ENCODE measurements at places on chromosomes 1 and 21.
A peak's percentile ranks its signal among the peaks of the same experiment; 100 is the strongest.

GRCh38 chr21:31480228-31480627 lies 136.2 kb upstream of the TIAM1 start:
- DNase-seq = no peak

- DNase-seq = peak; percentile 15
Measured at GRCh38 chr1:187051618-187052232, 223.0 kb downstream of the PLA2G4A start.

DNA sequence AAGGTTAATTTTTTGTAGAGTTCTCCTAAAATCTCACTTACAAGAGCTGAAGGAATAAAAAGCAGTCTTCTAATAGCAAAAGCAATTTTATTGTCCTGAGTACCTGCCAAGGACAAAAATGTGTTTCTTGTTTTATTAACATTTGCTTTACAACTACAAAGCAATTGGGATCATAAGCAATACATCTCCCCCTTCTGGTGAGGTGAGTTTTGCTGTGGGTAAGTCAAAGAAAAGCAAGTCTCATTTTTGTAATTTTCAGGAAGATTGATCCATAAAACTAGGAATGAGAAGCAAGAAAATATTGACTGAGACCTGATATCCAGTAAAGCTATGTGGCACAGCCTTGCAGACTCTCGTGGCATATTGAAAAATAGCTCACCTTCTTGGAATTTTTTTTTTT lies 2162.7 kb downstream of the NCAM2 start:
- no peak for DNase-seq

DNA sequence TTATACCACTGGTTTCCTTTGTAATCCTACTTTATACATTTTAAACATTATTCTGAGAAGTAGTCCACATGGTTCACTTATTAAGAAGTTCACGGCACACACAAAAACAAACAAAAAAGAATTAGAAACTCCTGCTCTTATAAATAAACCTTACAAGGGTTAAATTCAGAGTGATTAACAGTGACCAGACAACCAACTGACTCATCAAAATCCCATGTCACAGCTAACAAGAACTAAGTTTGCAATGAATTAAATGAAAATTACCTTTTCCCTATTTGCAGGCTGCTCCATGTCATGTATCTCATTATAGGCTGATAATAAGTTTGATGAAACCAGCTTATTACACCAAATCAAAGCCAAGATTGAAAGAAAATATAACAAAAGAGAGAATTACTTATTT lies 77.5 kb downstream of the PUM1 start:
- no peak for DNase-seq

GRCh38 chr1:156815307-156815826 lies 1.3 kb downstream of the SH2D2A start:
- DNase-seq = no peak

GRCh38 chr1:7581754-7582459 lies 189.2 kb upstream of the VAMP3 start:
- DNase-seq = no peak

DNA sequence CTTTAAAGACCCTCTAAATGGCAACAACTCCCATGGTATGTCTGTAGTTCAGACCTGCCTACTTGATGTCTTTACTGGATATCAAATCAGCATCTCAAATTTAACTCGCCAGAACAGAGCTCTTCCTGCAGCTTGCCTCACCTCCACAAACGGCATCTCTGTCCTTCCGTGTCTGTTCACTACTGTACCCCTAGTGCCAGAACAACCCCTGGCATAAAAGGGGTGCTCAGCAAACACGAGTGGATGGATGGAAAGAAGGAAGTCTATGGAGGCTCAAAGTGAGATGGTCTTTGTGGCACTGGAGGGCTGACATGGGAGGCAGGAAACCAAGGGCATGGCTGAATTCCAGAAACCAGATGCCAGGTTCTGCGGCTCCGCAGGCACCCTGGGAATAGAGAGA lies 22.7 kb downstream of the MRPL37 start:
- no peak for DNase-seq

GRCh38 chr1:28966617-28967016 lies 52.2 kb downstream of the EPB41 start:
- DNase-seq = no peak

DNA sequence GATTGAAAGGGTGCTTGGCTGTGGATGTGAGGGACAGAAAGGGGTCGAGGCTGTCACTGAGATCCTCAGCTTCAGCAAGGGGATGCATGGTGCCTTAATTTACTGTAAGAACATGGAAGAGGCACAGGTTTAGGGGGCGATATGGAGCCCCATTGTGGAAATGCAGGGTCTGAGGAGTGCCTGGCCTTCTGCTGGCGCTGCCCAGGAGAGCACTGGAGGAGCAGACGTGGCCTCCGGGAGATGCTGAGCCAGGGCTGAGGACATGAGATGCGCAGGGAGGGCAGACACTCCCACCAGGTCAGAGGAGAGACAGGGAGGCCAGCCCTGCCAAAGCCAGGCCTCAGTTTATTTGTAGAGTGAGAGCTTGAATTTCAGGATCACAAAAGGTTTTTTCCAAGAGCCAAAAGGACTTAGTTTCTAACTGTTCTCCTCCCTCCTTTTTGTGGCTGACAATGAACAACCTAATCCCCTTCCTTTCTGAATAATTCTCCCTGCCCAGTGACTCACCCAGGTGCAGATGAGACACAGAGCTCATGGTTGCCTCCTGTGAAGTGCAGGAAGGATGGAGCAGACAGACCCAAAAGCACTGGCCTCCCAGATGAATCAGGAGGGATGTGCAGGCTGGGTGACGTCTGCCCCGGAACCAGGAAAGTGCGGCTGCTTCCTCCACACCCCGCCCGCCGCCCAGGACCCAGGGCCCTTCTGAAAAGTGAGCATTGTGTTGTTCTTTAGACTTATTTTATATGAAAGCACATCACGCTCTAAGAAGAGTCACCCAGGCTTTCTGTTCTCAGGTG lies 73.0 kb upstream of the TMPRSS2 start:
- DNase-seq = no peak

DNA sequence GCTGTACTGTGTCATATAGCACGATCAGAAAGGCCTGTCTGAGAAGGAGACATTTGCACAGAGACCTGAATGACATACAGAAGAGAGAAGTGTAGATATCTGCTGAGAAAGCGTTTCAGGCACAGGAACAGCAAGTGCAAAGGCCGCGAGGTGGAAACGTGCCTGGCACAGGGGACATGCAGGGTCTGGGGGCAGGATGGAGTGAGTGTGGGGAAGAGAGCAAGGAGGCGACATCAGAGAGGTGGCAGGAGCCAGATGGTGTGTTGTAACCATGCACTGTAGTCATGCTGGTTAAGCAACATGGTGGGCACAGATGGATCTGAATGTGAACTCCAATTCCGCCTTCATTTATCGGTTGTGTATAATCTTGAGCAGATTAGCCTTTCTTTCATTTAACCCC lies 13.0 kb downstream of the KRTCAP2 start:
- no peak for DNase-seq

- DNase-seq = no peak
Measured at GRCh38 chr1:116972674-116973030, 28.9 kb upstream of the CD101 start.

DNA sequence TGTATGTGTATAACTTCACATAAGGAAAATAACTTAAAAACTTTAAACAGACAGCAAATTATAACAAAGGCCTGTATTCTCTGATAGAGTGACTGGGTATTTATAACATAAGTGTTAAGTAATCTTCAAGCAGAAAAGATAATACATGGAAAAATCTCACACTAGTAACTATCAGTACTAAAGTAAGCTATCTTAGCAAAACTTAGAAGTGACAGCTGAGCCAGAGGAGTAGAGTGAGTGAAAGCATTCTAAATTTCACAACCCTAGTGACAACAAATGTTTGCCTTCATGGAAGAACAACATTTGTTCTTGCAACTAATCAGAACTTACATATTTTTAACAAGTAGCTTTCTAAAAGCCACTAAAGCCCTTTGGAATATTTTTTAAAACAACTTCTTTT lies 74.5 kb upstream of the B3GALT2 start:
- DNase-seq = no peak

DNA sequence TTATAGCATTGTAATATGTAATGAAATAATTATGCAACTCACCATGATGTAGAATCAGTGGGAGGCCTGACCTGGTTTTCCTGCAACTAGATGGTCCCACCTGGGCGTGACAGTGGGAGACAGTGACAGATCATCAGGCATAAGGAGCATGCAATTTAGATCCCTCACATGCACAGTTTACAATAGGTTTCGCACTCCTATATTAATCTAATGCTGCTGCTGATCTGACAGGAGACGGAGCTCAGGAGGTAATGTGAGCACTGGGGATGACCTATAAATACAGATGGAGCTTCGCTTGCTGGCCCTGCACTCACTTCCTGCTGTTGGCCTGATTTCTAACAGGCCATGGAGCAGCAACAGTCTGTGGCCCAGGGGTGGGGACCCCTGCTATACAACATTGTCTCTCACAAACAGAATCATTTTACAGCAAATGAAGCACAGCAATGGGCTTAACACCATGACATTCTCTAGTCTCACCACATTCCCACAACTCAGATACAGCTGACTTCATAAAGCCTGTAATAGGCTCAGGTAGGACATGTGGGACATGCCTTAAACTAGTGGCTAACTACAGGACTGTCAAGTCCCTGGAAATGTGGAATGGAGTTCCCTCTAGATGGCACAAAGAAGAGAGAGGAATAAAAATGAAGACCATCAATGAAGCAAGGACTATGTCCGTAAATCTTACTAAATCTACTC lies 40.7 kb upstream of the SLC5A9 start:
- no peak for DNase-seq

- no peak for DNase-seq
Measured at GRCh38 chr1:63772876-63773275, 941 bp upstream of the ROR1 start.

GRCh38 chr1:101410048-101410878 lies 173.4 kb downstream of the S1PR1 start:
- no peak for DNase-seq

DNA sequence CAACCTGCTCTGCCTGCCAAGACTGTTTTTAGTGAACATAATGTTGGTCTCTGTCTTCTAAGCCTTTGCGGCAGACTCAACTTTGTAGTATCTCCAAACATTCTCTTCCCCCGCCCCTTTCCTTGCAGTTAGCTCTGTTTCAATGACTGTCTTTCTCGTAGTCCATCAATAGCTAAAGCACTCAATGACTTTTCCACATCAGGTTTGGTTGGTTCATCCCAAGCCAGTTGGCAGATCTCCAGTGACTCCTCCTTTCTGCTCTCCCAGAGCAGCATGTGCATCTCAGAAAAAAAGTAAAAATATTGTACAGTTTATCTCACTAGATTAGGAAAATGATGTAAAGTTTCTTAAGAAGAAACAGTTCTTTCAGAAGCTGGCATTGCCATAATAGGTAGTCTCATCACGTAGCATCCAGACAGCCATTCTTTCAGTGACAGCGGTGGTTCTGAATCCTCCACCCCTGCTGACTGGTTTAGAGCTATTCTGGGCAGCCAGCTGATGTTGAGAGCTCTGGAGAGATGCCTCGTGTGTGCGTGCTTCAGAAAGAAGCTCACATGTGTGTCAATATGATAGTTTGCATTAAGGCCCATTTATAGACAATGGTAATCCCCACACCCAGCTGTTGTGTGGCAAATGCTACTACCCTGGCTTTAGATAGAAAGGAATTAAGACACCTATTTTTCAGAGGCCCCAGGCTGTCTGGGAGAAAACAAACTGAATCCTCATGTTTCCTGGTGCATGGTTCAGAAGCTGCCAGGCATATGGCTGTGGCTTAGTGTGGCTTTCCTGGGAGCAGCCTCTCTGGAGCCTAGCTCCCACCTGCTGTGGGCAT lies 53.2 kb downstream of the CNN3 start:
- no peak for DNase-seq

DNA sequence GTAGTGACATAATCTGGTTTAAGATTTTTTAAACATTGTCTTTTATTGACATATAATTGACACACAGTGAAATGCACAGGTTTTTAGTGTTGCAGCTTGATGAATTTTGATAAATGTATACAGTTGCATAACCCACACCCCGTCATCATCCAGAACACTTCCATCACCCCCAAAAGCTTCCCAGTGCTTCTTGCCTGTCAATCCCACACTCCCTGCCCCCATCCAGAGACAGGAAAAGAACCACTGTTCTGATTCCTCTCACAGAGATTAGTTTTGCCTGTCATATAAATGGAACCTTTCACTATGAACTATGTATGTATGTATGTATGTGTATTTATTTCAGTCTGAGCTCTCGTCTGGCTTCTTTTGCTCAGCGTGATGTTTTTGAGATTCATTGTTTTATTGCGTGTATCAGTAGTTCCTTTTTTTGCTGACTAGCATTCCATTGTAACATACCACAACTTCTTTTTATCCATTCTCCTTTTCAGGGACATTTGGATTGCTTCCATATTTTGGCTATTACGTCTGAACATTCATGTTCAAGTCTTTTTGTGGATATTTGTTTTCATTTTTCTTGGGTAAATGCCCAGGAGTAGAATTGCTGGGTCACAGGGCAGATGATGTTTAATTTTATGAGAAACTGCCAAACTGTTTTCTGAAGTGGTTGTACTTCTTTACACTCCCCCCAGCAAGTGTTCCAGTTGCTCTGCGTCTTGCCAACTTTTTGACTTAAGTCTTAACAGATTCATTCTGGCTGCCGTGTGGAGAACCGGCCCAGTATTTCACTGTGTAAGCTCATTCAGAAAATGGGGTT lies 8.7 kb downstream of the UBIAD1 start:
- DNase-seq = no peak

GRCh38 chr1:225921734-225922709 lies 2.0 kb downstream of the PYCR2 start:
- no peak for DNase-seq

GRCh38 chr1:14915356-14916054 lies 238.0 kb upstream of the TMEM51 start:
- peak; percentile 68 for DNase-seq

DNA sequence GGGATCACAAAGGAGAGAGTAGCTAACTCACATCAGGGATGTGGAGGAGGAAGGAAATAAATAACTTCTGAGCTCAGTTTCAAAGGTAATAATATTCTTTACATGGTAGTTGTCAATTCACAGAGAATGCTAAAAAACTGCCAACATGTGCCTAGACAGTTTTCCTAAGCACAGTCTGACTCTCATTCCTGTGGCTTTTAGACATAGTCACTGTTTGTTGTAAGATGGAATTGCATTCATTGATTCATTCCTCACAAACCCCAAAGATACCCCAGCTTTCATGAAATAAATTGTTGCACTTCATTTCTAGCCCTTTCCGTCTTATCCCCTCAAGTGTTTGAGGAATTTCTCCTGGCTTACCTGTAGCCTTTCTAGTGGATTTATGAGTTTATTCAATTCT lies 263.9 kb downstream of the NTNG1 start:
- no peak for DNase-seq

- no peak for DNase-seq
Measured at GRCh38 chr1:207908107-207908734, 2.7 kb downstream of the CD34 start.

- no peak for DNase-seq
Measured at GRCh38 chr1:226988334-226988666, 48.2 kb downstream of the COQ8A start.

- no peak for DNase-seq
Measured at GRCh38 chr1:151193856-151194255, 3.9 kb upstream of the VPS72 start.

DNA sequence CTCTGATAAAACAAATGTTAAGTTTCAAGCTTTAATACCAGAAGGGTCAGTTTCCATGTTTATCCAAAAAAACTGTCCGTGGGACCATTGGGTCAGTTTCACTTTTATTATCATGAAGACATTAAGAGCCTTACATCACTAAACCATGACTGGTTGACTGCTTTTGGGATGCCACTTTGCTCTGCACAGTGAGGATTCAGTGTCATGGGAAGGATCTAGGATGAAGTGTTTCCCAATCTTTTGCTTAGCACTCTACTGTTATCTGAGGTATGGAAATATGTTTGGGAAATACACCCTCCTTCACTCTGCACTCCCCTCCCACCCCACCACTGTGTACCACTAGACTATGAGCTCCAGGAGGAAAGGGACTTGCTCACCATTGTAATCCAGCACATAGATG lies 16.3 kb downstream of the RPS6KC1 start:
- DNase-seq = no peak
